Cardiac muscle cell (in vitro differentiated cells and primary cell): ENCODE measurements at places on chromosomes 1 and 21.

DNA sequence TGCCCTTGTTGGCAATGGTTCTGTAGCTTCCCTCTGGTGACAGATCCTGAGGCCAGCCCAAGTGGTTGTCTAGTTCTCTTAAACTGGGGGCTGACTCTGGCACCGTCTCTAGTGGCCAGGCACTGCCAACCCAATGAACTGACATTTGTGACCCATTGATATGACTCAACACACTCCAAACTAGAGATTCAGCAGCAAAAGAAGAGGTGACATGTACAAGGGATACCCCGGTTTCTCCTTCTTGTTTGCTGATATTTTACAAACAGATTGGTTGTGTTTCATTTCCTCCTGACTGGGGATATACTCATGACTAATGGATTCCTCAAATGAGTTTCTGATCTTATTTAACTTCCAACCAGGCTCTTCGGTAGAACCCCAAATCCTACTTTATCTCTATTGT lies 65.9 kb upstream of the DNAJC6 start:
- no peak for DNase-seq

- no peak for DNase-seq
Observed at GRCh38 chr1:234943836-234944402, 184.7 kb downstream of the TOMM20 start.

DNA sequence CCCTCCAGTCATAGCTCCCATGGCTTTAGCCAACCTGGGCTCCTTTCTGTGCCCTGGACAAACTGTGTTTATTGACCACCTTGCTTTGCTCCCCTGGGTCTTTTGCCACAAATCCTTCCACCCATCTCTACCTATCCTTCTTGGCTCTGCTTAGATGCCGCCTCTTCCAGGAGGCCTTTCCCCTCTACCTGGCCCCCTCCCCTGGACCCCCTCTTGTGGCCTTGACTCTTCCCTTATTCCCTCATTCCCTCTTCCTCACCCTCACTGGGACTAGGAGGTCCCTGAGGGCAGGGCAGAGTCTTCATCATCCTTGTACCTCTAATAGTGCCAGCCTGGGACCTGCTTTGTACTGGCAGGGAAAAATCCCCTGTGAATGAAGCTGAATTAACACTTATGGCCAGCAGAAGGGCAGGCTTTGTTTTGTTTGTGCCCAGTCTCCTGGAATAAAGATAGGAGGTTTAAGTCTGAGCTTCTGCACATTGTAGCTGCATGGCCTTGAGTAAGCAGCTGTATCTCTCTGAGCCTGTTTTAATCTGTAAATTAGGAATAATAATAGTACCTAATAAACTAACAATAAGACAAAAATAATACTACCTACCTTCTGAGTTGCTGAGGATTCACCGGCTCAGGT lies 13.7 kb downstream of the PTPRU start:
- no peak for DNase-seq

DNA sequence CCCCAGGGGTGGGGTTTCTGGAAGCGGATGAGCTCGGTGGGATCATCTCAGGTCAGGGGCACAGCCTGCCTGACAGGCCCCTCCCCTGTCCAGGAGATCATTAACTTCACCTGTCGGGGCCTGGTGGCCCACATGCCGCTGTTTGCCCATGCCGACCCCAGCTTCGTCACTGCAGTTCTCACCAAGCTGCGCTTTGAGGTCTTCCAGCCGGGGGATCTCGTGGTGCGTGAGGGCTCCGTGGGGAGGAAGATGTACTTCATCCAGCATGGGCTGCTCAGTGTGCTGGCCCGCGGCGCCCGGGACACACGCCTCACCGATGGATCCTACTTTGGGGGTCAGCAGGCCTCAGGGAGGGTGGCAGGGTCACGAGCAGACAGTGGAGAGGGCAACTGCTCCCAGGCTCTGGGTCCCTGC lies 8.4 kb downstream of the HCN3 start:
- no peak for DNase-seq

DNA sequence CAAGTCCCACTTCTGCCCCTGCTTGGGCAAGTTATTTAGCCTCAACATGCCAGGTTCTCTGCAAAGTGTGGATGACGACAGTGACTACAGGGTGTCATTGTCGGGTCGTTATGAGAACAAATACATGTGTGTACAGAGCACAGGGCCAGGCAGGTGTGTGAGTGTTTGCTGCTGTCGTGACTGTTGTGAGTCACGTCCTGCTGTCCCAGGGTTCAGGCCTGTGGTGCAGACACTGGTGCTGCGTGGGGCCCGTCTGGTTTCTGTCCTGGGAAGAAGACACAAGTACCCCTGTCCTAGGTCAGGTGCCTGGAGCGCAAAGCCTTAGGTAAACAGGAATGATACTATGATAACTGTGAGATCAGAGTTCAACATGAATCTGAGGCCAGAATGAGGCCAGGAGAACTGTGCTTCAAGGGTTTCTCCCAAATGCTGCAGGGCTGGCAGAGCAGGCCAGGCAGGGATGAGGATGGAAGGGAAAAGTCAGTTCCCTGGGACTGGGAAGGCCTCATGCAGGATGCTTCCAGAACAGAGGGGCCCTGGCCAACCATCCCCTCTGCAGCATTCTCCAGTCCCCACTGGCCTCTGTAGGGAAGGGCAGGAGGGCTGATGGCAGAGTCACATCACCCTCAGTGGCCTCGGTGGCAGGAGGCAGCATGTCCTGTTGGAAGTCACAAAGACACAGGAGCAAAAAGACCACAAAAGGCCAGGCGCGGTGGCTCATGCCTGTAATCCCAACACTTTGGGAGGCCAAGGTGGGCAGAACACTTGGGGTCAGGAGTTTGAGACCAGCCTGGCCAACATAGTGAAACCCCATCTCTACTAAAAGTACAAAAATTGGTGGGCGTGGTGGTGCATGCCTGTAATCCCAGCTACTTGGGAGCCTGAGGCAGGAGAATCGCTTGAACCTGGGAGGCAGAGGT lies 15.7 kb downstream of the GPR157 start:
- no peak for DNase-seq

- no peak for DNase-seq
Observed at GRCh38 chr1:234869182-234870019, 259.2 kb downstream of the TOMM20 start.

DNA sequence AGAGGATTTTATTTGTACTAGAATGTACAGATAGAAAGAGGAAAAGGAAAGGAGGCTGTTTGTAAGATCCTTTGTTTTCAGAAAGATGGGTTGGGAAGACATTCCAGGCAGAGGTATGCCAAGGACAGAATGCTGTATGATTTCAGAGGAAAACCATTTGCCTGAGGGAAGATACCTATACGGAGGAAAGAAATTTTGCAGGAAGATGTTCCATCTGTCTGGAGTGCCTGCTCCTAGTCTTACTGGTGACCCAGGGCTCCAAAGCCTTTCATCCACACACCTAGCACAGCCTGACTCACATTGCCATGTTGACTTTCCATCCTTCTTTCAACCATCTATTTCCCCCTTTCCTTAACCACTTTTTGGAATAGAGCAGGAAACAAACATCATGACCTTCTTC lies 18.2 kb downstream of the SAMD13 start:
- no peak for DNase-seq

GRCh38 chr1:207808911-207809555 lies 57.2 kb downstream of the CD46 start:
- no peak for DNase-seq

- no peak for DNase-seq
Observed at GRCh38 chr1:116361648-116362047, 11.4 kb upstream of the ATP1A1 start.

GRCh38 chr1:14939527-14940284 lies 213.8 kb upstream of the TMEM51 start:
- no peak for DNase-seq

- no peak for DNase-seq
Observed at GRCh38 chr1:101852936-101853335, 143.8 kb downstream of the OLFM3 start.

GRCh38 chr1:169201084-169201619 lies 94.7 kb downstream of the ATP1B1 start:
- DNase-seq: no peak

DNA sequence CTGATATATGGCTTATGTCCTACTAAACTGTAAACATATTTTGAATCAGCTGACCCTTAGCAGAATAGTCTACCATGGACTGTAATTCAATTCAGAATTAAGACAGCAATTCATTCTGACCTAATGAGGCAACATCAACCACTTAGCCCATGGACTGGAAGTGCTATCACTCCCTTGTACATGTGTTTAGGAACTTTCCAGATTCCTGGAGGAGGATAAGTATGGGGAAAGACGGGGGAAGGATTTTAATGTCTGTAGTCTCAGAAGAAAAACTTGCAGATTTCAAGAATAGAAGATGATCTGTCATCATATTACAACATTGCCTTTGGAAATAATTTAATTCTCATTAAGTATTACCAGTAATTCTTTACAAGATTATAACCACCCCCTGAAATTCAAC lies 56.3 kb downstream of the PTGFR start:
- DNase-seq: no peak

DNA sequence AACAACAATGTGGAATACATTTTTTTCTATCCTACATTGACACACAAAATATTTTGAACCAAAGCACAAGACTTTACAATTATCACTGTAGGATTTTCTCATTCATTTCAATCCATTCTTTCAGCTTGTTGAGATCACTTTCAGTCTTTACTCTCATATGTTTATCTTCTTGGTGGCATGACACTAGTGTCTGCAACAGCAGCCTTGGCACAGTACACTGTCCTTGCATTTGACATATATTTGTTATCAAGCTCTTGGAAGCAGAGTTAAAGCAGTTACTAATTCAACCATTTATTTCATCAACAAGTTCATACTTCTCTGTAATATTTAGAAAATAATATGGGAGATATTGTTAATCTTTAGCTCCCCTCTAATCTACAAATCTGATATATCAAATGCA lies 922.4 kb upstream of the ADGRL2 start:
- no peak for DNase-seq

GRCh38 chr1:55604749-55605148 lies 389.6 kb upstream of the USP24 start:
- DNase-seq: peak; percentile 64

DNA sequence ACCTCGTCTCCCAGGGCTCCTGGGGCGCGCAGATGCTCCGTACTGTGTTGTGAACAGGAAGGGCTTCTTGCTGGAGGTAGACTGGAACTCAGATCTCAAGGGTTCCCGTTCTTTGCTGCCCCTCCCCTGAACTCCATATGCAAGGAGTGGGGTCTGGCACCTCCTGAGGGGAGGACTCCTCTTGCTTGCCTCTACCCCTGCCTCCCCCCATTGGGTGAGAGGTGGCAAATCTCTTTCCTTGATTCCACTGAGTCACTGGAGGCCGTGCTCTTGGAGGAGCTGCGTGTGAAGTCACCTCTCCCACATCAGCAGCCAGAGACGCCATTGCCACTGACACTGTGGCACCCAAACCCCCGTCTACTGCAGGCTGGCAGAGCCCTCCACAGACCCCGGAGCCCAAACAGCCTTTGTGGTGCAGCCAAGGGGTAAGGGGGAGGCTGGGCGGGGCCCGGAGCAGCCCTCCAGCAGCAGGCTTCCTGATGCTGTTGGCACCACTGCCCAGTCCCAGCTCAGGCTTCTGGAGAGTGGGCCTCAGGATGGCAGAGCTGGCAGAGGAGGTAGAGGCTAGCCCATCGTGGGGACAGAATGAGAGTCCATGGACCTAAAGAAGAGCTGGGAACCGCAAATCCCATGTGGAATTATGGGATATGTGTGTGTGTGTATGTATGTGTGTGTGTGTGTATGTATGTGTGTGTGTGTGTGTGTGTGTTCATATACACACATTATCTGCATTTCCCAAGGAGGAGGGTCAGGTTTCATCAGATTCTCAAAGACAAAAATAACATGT lies 104.9 kb upstream of the RUNX3 start:
- no peak for DNase-seq
